ENCODE measurements at places on chromosomes 11 and 22.

GRCh38 chr11:60899046-60899936 is 7.1 kb downstream of the PRPF19 start:
- H3K27me3 ChIP-seq, result no peaks in the 10 kb centered on the region
- no peak overlapping the region for H3K27ac ChIP-seq
- peaks cover 43% of the 10 kb centered on the region for H3K36me3 ChIP-seq
- peaks cover 8% of the 10 kb centered on the region for H3K4me1 ChIP-seq
- DNase-seq, result peak; percentile 56

DNA sequence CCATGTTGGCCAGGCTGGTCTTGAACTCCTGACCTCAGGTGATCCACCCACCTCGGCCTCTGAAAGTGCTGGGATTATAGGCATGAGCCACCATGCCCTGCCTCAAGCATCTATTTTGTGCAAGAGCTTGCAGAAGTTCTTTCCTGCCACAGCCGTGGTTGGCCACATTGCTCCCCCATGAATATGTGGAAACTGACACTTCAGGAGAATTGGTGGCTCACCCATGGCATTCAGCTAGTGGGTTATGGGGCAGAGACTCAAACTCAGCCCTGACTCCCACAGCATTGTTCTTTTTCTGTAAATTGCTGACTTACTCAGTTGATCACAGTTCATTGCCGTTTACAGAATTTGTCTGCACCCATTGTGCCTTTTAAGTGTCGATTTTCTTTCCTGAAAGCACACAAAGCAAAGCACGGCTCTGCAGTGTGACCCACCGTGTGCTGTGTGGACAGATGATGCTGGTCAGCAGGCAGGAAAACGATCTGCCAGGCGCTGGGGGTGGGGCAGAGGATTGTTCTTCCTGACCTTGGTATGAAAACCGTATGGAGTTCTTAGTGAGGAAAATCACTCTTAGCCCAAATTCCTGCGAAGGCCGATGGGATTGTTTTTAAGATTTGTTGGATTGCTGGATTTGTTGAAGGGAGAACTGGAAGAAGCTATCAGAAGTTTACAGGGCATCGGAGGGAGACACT is 115.6 kb downstream of the PTPRJ start:
- no peaks in the 10 kb centered on the region for H3K36me3 ChIP-seq
- no peak for DNase-seq
- H3K4me3 ChIP-seq, result no peak overlapping the region
- peaks cover 78% of the 10 kb centered on the region for H3K4me1 ChIP-seq

GRCh38 chr22:20037419-20037818 is 16.5 kb downstream of the TANGO2 start:
- no peak overlapping the region for H3K27ac ChIP-seq
- DNase-seq, result no peak
- H3K4me3 ChIP-seq, result no peak overlapping the region
- H3K27me3 ChIP-seq, result no peaks in the 10 kb centered on the region
- no peaks in the 10 kb centered on the region for H3K36me3 ChIP-seq

GRCh38 chr11:46338988-46339666 is 8.1 kb upstream of the DGKZ start:
- no peak for DNase-seq
- no peak overlapping the region for H3K4me3 ChIP-seq
- peaks cover 23% of the 10 kb centered on the region for H3K4me1 ChIP-seq

GRCh38 chr11:10139656-10140055 is 154.4 kb downstream of the SBF2 start:
- DNase-seq, result no peak
- H3K27ac ChIP-seq, result no peak overlapping the region
- no peaks in the 10 kb centered on the region for H3K36me3 ChIP-seq
- no peaks in the 10 kb centered on the region for H3K27me3 ChIP-seq
- H3K4me3 ChIP-seq, result no peak overlapping the region
